ENCODE measurements at places on chromosomes 6 and 20.

DNA sequence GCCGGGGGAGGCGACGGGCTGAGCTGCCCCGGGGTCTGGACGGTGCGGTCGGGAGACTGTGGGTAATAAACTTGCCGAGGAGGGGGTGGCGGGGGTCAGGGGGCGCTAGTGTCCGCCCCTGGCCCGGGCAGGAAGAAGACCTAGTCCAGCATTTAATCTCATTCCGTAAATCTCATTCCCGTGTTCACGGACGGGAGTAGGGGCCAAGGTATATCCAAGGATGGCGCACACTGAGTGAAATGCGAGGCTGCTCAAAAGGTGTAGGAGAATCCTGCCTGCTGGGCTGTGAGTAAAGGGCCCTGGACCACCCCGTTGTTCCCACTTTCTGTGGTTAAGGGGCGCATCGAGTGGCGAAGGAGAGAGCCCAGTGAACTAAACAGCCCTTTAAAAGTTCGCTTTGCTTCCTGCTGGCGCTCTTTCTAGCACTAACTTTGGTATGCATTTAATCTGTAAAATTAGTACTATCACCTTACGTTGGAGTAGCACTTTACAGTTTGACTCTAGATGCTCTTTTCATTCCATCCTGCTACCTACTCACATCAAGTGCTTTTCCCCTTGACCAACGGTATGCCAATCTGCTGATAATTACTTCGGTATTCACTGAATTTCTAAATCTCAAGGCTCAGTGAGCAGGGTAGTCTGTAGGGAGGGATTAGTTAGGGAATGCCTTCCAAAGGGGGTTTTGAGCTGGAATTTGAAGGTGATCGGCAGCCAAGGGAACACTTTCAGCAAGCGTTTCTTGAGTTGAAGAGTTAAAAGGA is 730 bp downstream of the PARD6B start:
- peak; percentile 29 for DNase-seq

DNA sequence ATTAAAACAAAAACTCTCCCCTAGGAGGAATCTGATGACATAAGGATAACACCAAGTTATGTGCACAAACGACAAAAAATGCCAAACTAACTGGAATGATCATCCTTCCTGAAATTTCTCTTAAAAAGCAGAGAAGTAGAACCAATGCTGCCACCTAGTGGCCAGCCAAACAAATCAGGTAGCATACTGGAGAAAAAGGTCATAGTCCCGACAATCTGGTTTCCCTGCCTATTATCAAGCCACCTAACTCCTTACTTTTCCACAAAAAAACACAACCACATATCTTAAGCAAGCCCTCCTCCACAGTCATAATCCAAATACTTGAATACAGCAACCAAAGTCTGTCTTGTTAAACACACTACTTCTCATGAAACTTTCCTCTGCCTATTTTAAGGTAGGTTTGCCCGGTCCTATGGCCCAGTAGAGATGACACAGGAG is 5.3 kb downstream of the OARD1 start:
- peak; percentile 86 for DNase-seq

GRCh38 chr20:63736893-63737694 is 630 bp downstream of the LIME1 start:
- DNase-seq = peak; percentile 28

DNA sequence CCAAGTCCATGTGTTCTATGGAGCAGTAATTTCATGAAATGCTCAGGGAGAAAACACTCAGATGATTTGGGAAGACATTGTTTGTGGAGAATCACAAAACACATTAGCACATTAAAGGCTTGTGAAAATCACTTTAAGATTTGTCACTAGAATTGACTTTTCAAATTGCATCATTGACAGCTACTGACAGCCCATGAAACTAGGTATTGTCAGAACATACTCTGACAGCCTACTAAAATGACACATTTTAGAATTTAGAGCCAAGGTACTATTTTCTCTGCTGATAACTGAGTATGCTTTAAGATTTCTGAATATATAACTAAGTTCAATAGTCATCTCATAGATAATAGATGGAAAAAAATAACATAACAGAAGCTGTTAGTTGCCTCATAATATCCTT is 67.4 kb upstream of the FOXC1 start:
- no peak for DNase-seq

DNA sequence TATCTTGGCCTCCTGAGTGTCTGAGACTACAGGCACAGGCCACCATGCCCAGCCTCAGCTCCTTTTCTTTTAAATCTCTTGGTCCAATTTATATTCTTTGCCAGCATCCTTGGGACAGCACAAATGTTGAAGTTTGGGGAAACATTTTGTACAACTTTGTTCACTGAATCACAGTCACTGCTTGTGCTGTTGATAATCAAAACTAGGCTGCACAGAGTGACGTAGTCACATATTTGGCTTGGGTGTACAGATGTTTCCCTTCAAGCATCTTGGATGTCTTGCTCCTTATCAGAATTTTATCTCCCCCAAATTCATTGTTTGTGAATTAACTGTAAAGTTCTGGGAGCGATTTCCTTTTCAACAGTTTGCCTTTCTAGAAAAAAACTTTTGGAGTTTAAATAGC is 17.9 kb downstream of the CARMIL1 start:
- DNase-seq = no peak

DNA sequence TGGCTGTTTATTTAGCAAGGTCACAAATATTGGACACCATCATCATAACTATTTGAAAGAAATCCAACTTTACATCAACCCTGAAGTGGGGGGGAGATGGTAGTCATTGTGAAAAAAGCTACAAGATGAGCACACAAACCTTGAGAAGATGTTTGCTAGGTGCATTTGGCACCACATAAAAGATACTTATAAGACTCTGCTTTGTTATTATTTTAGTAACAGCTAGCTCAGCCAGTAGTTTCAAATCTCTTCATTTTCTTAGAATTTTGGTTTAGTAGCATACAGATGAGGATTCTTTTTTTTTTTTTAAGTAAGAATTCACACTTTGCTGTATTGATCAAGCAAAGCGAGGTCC is 14.4 kb downstream of the ADTRP start:
- DNase-seq = no peak

DNA sequence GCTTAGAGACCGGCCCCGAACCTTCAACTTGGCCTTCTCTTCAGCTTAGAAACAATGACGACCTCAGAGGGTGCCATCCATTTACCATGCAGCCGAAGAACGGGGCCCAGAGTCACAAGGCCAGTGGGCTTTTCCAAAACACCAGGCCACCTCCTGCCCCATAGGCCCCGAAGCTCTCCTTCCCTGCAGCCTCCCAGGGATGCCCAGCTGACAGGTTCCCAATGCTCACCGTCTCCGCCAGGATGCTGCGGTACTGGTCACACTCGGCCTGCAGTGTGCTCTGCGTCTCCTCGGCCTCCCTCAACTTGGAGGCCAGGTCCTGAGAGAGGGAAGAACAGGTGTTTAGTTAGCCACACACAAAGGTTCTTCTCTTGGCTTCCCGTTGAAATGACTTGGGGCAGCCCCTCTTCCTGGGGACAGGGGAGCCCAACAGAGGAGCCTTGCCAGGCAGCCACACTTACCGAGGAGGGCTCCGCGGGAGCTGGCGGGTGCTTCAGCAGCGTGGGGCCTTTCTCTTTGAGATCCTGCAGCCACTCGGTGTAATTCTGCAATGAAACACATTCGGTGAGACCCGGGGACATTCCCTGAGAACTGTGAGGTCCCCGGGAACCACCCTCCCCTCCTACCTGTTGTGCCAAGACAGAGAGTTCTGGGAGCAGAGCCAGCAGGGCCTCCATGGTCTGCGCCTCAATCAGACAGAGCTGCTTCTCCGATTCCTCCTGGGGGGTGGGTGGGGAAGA is 51.5 kb downstream of the DSTN start:
- no peak for DNase-seq

DNA sequence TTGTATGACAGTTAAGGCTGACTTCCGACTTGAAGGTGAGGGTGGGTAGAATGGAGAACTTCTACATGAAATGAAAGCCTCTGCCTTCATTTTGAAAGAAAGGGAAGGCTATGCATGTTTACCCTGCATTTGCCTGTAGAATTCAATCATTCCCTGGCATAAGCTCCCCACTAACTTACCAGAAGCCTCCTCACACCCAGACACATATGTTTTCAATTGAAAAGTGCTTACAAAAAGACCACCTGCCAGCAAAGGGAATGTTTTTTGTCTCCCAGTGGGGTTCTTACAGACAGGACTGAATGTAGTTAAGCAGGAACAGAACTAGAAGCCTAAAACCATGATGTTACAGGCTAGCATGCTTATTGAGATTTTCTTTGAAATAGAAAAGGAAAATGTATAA is 392.1 kb upstream of the HSF2 start:
- DNase-seq = no peak

DNA sequence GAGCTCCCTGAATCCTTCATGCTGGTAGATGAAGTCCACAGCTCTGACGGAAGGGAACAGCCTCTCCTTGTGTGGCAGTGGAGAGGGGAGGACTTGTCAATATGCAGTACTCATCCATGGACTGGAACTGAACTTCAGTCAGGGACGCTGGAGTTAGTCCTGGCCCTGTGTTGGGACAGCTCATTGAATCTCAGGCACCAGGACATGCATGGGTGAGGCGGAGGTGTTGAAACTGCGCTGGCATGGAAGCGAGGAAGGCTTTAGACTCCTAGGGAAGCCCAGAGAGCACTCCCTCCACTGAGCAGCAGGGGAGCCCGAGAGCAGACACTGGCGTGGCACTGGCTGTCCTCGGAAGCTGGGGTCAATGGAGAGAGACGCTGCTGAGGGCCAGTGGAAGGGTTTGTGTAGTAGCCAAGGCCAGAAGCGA is 161.3 kb upstream of the GGTLC1 start:
- DNase-seq = no peak

- DNase-seq = peak; percentile 6
Measured at GRCh38 chr6:9208966-9209365, 773.6 kb upstream of the SLC35B3 start.

- peak; percentile 62 for DNase-seq
Measured at GRCh38 chr20:3238616-3239025, 369 bp downstream of the SLC4A11 start.

DNA sequence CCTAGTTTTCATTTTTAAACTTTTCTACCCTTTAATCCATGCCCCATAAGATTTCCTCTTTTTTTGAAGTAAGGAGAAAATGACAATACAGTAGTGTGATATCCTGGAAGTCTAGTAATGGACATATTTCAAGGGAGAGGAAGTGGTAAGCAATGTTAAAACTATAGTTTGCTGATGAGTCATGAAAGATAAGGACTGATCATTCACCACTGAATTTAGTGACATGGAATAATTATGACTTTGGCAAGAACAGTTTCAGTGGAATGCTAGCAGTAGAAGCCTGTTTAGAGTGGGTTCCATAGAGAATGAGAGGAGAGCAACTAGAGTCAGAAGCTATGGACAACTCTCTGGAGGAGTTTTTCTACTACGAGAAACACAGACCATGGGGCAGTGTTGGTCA is 24.9 kb upstream of the SLC2A12 start:
- DNase-seq = no peak

- no peak for DNase-seq
Measured at GRCh38 chr6:107196152-107196551, 80.8 kb upstream of the BEND3 start.

GRCh38 chr20:22763257-22763906 is 179.0 kb upstream of the FOXA2 start:
- peak; percentile 89 for DNase-seq

DNA sequence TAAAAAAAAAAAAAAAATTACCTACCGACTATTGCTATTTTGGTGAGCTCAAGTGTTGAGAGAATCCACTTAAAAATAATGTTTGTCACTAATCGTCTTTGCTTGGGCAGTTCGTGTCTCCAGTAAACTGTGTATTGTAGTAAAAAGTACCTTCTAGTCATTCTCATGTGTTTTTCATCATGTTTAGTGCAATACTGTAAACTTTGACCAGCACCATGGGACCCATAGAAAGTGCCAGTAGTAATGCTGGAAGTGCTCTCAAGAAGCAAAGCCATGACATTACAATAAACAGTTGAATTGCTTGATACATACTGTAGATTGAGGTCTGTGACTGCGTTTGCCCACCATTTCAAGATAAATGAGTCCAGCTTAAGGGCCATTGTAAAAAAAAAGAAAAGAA is 395.2 kb downstream of the BCKDHB start:
- DNase-seq = no peak

GRCh38 chr20:10468340-10468845 is 33.3 kb downstream of the SLX4IP start:
- DNase-seq = no peak

DNA sequence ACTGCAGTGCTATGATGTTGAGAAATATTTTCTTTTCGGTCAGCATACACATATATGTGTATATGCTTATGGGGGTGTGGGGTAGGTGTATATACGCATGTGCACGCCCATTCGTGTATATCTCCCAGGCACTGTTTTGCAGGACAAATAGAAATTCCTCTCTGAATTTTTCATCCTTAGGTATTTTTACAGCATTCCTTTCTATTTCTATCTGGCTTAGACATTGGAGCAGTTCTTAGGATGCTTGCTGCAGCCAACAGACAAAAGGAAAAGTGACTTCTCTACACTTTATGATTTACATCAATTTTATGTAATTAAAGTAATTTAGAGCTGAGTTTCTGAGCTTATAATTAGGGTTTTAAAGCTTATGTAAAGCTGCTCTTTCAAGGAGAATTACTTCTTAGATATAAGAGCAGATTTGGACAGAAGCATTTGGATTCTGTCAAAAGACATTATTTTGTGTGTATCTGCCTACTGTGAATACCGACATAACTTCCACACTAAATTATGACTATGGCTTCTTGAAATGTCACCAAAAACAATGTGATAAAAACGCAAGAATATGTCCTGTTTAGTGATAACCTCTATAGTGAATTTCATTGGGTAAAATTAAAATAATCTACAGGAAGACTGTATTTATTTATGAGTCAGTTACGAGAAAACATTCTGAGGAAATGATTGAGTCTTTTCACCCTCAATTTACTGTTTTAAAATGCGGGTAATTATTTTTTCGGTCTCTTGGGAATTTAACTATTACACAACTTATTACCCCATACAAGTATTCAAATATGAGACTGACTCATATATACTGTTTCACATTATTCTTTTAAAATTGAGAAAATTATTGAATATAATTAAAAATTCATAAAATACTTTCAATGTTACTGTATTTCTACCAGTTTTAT is 21.3 kb upstream of the CEP43 start:
- no peak for DNase-seq

DNA sequence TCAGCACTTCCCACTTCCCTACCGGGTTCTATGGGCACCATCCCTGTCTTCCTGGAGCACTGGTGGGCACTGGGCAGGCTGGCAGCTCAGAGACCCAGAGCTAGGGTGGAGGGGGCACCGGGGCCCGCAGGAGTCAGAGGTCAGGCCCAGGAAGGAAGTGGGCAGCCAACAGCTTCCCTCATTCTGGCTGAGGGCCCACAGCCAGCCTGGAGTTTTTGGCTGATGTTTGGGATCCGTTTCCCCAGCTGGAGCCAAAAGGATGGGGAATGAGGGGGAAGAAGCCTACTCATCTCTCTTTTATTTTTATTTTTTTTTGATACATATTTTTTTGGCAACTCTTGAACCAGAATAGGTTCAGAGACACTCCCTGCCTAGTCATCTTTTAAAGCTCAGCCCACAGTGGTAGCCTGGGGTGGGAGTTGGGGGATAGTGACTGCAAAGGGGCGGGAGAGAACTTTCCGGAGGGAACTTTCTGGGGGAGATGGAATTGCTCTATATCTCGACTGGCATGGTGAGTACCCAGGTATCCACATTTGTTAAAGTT is 54.2 kb upstream of the MLN start:
- DNase-seq = no peak

Data from epithelial cell of esophagus (primary cell).